ENCODE measurements at places on chromosomes 2 and 18.

DNA sequence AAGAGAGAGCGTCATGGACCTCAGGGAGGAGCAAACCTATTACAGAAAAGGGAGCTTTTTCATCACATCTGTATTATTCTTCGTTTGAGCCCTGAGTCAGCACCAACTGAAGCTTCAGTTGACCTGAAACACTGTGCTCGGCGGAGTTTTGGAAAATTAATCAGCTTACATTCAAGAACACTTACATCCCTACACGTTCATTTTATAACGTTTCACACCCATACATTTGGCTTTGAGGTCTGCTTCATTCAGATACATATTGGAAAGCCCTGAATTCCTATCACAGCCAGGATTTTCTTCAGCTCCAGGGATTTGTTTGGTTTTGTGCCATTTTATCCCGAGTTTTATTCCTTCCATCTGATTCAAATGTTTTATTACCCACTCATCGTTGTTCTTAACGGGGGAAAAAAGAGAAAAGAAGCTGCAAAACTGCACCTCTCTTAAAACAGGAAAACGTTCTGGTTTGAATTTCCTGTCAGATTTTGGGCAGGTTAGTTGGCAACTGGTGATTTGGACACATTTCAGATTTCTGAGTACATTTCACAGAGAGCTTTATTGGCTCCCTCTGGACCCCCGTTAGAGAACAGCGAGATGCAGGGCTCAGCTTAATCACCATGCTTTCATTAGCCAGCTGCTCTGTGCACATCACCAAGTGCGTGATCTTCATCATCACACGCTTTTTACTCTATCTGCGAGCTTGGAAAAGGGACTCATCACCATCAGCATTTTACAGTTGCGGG is 88.8 kb downstream of the CDC42EP3 start:
- no peak for DNase-seq

DNA sequence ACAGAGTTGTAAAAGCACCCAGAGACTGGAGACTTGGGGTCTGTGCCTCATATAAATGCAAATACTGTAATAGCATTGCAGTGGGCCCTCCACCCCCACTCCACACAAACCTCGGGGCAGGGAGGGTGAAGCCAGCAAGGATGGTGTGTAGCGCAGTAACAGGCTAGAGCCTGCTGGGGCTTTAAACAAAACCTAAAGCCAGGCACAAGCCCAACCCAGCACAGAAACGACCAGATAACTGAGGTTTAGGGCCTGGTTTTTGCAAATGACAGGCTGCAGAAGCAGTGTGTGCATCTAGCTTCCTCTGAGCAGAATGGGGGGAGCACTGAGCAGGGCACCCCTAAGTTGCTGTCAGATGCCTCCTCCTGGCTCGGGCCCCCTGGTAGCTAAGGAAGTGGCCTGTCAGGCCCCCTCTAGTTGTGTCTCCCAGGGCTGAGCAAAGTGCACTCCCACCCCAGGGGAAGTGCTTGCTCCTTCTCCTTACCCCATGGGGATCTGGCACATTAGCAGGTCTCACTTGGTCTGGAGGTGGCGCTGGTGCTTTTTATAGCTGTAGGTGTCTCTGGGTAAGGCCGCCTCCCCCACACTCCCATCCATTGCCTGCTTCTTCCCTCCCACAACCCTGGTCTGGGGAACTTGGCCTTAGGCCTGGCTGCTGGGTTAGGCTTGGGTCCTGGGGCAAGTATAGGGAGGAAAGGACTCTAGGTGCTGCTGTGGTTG is 135.1 kb downstream of the CELF4 start:
- DNase-seq: no peak

GRCh38 chr2:47035615-47036488 is 119.3 kb downstream of the STPG4 start:
- DNase-seq: no peak

DNA sequence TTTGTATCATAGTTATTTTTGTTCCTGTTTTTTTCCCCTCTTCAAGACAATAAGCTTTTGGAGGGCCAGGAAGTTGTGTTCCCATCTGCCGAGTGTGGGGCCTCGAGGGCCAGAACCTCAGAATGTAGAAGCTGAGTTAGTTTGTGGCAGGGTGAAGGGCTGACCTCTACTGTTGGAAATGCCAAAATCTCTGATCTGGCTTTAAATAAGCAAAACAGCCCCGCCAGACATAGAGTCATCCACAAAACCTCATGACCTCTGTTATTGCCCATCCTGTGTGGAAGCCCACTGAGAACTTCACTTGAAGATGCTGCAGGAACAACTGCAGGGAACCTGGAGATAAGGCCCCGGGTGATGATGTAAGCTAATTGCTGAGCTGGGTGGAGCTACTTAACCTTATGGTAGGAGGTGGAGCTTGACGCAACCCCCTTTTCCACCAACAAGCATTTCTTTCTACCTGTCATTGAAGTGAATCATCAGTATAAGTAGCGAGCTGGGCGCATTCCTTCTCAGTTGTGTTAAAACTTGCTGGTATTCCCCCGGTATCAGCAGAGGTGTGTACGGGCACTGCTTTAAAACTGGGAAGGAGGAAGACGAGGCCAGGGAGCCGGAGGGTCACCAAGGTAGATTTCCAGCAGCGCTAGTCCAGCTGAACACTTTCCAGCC is 177.2 kb downstream of the NEDD4L start:
- DNase-seq: no peak

DNA sequence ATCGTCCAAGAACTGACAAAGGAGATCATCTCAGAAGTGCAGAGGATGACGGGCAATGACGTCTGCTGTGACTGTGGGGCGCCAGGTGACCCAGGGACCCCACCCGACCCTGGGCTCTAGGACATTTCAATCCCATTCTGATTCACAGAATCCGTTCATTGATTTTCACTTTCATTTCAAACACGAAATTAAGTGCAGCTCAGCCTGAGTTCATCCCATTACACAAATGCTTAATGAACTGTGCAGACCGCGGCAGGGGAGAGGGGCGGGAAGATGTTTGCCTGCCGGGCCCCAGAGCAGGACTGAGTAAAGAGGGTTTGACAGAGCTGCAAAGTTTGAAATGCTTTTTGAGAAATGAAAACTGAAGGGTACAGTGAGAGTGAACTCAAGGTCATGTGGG is 67.1 kb downstream of the ITGB1BP1 start:
- DNase-seq: no peak

DNA sequence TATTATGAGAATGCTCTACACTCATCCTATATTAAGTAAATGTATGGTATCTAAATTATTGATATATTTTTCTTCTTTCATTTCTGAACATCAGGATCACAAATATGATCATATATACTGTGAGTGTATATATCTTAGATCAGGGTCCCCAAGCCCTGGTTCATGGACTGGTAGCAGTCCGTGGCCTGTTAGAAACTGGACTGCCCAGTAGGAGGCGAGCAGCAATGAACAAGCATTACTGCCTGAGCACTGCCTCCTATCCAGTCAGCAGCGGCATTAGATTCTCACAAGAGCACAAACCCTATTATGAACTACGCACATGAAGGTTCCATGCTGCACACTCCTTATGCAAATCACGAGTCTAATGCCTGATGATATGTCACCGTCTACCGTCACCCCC is 1247.1 kb upstream of the NXPH2 start:
- no peak for DNase-seq

GRCh38 chr2:205692104-205692503 is 9.8 kb downstream of the NRP2 start:
- DNase-seq: no peak

DNA sequence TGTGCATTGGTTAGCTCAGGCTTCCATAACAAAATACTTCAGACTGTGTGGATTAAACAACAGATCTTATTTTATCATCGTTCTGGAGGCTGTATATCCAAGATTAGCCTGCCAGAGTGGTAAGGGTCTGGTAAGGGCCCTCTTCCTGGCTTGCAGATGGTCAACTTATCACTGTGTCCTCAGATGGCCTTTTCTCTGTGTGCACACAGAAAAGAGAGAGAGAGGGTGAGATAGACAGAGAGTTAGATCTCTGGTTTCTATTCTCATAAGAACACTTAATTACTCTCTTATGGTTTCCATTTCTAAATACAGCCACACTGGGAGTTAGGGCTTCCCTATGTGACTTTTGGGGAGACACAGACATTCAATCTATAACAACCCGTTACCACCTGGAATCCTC is 1003.5 kb downstream of the TSN start:
- DNase-seq: no peak

DNA sequence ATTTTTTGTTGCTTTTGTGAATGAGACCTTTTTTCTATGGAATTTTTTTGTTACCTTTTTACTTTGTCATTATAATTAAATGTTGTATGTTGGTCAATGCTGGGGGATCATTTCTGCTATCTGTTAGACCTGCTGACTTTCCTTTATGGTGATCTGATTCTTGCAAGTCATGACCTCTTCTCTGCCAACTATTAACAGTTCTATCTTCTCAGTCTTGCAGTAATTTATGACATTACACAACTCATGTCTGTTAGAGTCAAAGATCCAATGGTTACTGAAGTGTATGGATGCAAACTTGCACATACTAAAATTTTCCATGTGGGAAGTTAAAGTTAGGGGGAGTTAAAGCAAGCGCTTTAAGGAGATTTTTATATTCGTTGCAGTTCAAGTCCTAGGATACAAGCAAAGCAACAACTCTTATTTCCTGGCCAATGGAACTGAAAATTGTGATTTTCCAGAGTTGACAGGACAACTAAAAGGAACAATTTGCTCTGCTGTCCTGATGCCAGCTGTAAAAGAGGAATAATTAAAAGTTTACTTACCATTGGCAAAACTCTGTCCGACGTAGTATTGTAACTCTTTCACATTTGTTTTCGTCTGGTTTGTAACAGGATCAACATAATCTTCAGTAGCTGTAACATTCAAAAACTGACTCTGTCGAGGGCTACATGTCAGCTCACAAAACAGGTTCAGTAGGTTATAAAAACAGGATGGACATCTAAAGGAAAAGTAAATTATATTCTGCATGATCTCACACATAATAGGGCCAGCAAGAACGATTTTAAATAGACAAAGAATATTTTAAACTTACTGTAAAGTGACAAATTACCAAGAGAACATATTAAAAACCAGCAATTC is 17.8 kb downstream of the NPC1 start:
- DNase-seq: no peak

- no peak for DNase-seq
These were observed 39.4 kb downstream of the SLC8A1 start for GRCh38 chr2:40412456-40412855.

GRCh38 chr2:236870370-236870769 is 215.3 kb upstream of the COPS8 start:
- no peak for DNase-seq

DNA sequence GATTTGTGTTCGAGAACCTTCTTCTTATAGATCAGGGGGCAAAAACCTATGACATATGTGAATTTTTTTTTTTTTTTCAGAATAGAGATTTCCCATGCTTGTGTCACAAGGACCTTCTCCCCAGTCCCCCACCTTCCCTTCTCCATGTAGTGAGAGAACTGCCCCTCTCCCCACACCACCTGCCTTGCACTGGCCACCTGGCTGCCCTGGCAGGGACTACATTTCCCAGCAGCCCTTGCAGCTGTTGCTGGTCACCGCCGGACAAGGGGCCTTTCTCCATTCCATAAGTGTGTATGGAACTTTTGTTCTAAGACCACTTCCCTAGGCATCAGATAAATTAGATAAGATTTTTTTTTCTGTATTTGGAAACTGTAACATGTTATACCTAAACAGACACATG is 22.2 kb downstream of the MBP start:
- DNase-seq: no peak

DNA sequence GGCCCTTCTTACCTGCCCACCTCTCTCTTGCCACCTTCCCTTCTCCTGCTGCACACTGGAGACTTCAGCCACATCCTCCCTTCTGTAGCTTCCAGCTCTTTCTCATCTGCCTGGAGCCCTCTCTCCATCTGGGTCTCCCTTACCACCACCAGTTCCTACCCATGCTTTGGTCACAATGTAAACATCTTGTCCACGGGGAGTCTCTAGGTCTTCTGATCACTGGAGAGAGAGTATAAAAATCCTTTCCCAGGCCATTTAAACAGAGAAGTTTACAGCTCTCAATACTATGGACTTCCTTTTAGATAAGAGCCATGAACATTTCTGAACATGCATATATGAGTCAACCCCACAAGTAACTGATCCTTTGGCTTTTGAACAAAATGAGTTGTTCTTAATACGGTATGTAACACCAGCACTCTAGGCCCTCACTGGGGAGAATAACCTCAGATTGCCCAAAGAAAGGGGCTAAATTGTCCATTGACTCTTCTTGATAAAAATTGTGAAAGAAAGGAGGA is 5.8 kb downstream of the ARHGAP25 start:
- peak; percentile 6 for DNase-seq

GRCh38 chr2:205706769-205707381 is 24.6 kb downstream of the NRP2 start:
- DNase-seq: peak; percentile 86

DNA sequence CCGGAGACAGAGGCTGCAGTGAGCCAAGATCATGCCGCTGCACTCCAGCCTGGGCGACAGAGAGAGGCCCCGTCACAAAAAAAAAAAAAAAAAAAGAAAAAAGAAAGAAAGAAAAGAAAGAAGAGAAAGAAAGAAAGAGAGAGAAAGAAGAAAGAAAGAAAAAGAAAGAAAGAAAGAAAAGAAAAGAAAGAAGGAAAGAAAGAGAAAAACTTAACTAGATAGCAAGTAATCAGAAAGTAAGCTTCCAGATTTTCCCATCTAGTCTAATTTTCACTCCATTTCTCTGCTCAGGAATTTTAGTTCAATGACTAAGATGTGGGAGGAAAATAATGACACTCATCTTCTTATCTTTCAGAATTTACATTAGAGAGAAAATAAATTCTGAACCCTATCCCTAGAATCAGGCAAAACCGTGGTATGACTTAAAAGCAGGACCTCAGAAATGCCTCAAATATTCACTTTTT is 2.4 kb downstream of the GFPT1 start:
- DNase-seq: no peak

GRCh38 chr2:229446350-229446749 is 175.3 kb upstream of the PID1 start:
- DNase-seq: no peak

DNA sequence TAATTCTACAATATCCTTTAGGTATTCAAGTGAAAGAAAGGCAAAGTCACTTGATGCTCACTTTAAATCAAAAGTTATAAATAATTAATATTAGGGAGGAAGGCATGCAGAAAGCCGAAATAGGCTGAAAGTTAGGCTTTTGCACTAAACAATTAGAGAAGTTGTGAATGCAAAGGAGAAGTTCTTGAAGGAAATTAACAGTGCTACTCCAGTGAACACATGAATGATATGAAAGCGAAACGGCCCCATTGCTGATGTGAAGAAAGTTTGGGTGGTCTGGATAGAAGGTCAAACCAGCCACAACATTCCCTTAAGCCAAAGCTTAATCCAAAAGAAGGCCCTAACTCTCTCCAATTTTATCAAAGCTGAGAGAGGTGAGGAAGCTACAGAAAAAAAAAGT is 103.1 kb upstream of the CXCR4 start:
- peak; percentile 65 for DNase-seq

DNA sequence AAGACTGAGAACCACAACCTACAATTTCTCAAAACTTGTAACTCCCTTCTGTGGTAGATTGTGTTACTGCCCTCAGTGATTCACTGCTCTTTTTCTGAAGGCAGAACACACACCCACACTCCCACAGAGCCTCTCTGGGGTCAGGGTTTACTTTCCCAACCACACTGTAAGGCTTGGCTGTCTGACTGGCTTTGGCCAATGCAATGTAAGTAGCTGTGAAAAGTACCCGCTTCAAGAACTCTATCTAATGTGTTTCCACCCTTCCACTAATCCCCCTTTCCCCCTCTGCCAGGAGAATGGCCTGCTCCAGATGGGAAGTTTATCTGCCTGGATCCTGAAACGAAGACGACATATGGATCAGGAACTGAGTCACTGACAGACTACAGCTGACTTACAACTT is 222.7 kb downstream of the CDH2 start:
- no peak for DNase-seq

GRCh38 chr2:132623096-132623839 is 46.7 kb downstream of the LYPD1 start:
- DNase-seq: no peak

All from B cell (primary cell).